ENCODE measurements at places on chromosomes 2 and 18.

DNA sequence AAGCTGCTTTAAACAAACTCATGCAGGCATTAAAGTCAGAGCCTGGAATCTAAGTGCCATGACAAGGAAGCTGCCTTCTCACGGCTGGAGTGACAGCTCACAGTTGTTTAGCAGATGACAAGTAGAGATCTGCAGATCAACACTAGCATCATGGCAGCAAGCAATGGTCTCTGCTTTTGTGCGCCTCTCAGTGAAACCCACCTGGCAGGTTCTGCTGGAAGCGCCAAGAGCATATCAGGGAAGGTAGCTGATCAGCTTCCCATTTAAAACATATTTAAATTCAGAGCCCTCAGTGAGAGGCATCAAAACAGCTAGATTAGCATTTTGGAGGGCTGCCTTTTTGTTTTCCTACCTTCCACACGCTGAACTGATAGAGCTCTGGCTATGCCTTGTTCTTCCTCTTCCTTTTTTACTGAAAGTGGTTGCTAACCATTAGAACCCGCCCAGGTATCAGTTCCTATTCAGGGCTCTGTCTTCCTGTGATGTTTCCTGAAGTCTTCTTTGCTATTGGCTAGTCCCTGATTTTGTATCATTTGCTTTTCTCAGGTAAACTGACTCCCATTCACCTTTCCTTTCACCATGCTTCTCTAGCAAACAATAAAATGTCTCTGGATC lies 70.8 kb downstream of the TMEM200C start:
- no peak for DNase-seq

DNA sequence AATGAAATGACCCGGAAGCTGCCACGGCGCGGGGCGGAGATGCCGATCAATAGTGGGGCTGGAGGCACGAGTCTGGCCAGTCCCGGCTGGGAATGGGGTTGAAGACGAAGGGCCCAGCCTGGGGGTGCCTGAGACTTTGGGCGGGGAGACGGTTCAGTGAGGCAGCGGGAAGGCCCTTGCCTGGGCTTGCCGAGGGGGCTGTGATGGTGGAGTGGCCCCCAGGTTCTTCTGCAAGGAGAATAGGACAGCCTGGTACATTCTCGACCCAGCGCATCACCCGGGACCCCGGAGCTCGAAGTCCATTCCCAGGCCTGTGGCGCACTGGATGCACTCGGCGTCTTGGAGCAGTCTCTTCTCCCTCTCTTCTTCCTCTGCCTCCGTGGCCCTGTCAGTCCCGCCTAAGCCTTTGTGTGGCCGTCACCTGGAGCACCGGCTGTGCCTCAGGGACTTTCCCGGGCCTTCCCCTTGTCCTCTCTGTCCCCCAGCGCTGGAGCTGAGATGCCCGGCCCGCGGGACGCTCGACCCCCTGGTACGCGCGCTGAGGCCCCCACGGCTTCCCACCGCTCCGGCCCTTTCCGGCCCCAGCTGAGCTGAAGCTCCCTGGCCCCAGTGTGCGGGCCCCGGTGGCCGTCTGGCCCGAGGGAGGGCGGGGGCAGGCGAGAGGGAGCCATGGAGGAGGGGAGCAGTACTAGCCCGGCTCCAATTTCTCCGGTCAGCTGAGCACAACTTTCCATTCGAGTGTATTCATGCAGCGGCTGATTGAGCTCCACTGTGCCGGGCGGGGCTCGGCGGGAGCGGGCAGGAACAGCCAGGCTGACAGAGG lies 8.0 kb downstream of the SIX3 start:
- DNase-seq = peak; percentile 17

- no peak for DNase-seq
These were observed 9.9 kb upstream of the TMEM37 start for GRCh38 chr2:119421741-119422140.

GRCh38 chr2:67641312-67642045 lies 244.3 kb downstream of the ETAA1 start:
- DNase-seq = no peak

DNA sequence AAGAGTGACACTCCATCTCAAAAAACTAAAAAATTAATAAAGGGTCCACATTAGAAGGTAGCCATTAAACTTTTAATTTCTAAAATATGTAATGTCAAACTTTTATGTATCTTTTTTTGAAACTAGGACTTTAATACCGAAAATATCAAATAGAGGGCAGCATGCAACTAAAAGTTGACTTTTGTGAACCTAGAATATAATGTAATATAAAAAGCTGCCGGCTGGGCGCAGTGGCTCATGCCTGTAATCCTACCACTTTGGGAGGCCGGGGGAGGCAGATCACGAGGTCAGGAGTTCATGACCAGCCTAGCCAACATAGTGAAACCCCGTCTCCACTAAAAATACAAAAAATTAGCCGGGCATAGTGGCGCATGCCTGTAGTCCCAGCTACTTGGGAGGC lies 62.8 kb downstream of the INO80D start:
- DNase-seq = no peak

- DNase-seq = peak; percentile 82
These were observed 28.4 kb upstream of the PUM2 start for GRCh38 chr2:20378891-20379519.

DNA sequence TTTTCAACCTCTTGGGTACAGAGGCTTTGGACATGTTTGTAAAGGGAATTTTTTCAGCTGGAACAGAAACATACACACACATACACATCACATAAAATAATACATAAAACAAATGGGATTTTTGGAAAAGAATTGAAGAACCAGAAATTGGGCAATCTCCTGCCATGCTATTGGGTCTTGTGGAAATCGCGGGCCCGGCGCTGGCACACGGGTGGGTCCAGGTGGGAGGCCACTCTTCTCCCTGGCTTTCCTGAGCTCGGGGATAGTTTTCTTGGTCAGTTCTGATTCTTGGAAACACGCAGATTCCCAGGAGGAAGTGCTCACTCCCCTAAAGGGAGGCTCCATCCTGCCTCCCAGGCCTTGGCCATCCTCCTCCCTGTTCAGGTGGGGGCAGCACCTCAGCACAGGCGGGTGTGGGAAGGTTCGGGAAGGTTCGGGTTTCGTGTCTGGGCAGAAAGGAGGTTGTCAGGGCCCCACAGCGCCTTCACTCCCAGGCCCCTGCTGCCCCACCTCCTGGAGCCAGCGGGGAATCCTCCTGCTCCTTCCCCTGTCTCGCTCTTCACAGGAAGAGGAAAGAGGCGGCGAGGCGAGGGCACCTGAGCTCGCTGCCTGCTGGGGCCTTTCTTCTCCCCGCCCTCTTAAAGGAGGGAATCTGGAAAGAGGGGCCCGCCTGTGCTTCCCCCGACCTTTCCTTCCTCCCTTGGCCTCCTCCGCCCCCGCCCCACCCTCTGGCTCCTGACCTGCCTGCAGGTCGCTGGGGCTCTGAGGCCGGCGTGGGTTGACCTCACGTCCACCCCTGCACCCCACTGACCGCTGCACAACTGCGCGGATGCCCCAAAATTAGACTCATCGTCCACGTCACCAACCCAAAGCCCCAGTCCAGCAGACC lies 97.8 kb upstream of the PXDN start:
- no peak for DNase-seq

DNA sequence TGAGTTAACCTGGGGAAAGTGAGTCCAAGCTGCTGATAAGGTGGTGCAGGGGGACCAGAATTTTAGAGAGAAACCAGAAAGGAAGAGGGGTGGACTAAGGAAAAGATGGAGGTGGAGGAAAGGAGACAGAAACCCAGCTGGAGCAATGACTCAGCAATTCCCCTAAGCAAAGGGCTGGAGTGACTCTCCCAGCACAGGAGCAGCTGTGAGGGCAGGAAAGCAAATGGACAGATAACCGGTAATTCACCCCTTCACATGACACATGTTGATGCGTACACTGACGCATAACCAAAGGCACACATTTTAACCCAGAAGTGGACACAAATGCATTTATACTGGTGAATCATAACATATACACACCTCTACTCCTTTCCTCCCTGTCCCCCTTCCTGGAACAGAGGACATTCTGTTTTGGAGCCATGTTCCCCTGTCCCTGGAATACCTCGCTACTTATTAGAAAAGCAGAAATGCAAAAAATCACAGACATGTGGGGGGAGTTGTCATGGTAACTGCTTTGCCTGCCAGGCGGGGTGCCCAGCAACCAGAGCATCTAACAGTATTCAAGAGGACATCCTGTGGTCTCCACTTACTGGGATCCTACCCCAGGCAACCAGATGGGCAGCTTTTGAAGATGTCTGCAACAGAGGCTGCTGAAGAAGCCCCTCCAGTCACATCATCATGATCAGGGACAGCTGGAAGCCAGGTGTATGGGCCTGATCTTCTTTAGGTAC lies 4.7 kb downstream of the CDK5R2 start:
- DNase-seq = no peak

DNA sequence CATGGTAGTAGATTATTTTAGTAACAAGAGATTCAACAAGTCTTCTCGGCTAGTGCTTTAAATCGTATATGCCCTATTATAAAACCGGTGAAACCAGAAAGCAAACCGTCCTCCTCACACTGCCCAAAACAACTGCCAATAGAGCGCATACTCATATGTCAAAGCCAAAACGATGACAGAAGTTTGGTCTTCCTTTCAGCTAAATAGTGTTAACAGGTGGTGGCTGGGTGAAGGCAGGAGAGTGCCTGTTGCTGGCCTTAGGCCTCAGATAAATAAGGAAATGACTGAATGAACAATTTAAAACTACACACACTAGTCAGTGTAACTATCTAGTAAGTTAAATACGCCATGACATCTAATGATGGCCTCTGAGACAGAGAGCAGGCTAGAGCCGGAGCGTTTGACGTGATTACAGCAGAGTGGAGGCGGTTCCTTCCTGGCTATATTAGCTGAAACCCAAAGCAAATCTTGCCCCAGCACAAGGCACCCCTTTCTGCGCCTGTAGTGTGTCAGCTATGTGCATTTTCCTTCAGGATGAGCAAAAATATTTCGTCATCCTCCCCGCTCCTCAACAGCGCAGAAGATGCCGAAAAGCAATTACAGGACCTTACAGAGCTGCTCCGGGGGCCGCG lies 1.6 kb downstream of the LONRF2 start:
- no peak for DNase-seq

DNA sequence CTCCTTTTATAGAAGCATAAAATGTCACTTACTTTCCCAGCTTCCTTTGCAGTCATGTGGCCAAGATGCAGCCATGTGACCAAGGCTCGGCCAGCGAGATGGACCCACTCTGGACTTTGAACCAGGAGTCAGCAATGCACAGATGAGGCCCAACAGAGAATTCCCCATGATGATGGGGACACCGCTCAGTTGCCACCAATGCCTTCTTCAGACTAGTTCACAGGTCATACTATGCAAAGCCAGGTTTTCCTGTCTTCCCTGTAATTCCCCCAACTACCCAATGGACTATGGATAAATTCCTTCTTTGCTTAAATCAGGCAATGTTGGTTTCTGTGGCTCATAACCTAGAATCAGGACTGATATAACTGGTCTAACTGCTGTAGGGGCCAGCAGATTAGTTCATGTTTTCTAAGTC lies 22.5 kb upstream of the REL start:
- no peak for DNase-seq

DNA sequence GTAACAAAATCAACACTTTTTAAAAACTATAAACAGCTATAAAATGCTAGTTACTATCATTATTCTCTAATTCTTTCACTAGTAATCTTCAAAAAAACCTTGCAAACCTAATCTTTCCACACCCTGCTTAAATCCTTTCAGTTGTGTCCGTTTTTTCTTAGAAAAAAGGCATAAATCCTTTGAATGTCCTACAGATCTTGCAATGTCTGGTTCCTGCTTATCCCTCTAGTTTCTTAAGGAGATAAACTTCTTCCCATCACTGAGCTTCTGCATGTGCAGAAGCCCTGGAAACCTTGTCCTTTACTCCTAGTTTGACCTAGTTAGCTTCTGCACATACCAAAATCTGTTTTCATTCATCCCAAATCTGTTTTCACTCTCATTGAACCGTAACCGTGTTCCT lies 1.3 kb upstream of the PNO1 start:
- no peak for DNase-seq

DNA sequence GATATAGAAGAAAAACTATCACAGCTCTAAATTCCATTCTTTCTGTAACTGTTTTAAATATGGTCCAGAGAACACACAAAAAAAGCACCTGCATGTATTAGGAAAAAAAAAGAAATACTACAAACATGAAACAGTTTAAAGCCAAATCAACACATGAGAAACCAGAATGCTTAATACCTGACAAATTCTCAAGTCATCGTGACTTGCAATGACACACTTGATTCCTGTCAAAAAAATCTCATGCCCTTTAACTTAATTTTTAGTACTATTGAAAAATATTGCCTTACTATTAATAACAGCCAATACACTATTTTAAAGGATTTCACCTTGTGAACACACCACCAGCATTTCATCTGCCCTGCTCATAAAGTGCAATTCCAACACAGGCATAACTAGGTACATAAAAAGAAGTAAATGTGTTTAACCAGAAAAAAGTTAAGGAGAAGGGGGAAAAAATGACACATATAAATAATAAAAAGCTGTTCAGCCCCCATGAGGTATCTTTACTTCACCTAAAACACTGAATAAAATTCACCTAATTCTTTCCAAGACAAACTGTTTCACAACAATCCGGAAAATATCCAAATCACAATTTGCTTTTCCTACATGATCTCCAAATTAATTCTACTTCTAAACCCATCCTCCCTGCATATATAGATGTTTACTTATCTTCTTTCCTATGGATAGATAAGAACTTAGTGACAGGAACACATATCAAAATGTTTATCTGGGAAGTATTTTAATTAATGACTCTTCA lies 10.8 kb downstream of the ROCK2 start:
- DNase-seq = no peak

GRCh38 chr2:95346738-95347671 lies 49.9 kb downstream of the KCNIP3 start:
- no peak for DNase-seq

GRCh38 chr2:224613543-224614286 lies 28.6 kb upstream of the CUL3 start:
- no peak for DNase-seq

DNA sequence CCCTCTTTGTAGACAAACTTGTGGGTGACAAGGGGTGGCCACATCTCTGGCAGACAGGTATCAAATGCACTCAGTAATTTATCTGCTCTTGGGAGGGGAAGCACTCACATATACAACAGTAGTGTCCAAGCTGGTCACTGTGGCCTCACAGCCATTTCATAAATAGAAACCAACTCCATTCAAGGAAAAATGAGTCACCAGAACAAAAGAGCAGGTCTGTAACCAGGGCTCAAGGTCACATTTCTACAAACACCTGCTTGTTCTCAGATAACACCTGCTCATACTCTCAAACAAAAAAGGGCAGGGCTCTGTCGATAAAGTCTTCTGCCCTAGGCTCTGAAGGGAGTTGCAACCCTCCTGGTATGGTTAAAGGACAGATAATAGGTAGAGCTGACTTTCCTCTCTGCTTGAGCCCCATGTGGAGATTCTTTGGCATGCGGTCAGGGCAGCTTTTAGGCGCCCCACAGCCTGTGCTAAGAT lies 459.0 kb downstream of the BCL11A start:
- no peak for DNase-seq

- DNase-seq = no peak
These were observed 4.4 kb downstream of the SLC66A3 start for GRCh38 chr2:11159574-11160170.

DNA sequence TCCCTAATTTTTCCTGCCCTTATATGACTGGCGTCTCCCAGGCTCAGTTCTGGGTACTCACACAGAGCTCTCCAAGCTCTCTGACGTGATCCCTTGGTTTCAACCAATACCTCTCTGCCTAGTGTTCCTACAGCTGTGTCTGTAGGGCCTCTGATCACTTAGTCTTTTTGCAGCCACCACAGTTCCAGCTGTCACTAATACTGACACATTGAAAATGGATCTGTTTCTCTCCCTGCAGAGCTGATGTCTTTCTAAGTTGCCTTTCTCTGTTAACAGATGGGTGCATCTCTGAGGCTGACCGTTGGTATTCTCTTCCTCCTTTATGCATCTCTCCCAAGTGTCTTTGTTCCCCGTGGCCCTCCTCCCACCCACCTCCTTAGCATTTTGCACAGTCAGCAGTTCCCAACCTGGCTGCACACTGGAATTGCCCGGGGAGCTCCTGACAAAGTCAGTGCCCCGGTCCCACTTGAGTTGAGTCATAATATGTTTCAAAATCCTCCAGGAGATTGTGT lies 62.5 kb downstream of the CERS6 start:
- DNase-seq = no peak

All from amygdala (tissue), 56 donors.